ENCODE measurements at places on chromosomes 1 and 21.
A peak's percentile ranks its signal among the peaks of the same experiment; 100 is the strongest.

GRCh38 chr1:27555700-27556424, 48.1 kb downstream of the AHDC1 start:
- no peak for DNase-seq

DNA sequence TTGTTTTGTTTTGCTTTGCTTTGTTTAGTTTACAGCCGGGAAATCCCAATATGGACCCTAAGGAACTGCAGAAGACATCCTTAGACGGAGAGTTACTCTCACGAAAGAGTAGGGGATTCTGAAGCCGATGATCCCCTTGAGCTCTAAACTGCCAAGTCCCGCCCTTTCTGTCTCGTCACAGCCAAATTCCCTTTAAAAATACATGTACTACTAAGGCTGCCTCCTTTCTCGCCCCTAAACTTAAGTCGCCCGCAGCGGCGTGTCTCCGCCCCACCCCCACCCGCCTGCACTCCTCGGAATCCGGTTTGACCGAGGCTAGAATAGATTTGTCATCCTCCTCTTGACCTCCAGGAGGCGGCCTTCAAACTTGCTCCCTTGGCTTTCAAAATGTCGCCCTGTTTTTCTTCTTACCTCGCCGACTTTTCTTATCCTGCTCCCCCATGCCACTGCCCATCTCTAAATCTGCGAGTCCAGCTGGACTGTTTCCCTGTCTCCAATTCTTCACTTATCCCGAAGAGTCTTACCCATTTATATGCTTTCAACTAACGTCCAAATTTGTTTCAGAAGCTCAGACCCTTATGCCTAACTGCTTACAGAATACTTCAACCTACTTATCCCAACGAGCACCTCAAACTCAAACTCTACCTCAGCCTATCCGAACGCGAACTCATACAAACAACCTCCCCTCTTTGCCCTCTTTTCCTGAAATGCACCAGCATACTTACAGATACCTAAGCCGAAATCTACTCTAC, 10.9 kb upstream of the BOLA1 start:
- peak; percentile 87 for DNase-seq

- DNase-seq: peak; percentile 98
Measured at GRCh38 chr1:155134880-155135414, 705 bp upstream of the SLC50A1 start.

DNA sequence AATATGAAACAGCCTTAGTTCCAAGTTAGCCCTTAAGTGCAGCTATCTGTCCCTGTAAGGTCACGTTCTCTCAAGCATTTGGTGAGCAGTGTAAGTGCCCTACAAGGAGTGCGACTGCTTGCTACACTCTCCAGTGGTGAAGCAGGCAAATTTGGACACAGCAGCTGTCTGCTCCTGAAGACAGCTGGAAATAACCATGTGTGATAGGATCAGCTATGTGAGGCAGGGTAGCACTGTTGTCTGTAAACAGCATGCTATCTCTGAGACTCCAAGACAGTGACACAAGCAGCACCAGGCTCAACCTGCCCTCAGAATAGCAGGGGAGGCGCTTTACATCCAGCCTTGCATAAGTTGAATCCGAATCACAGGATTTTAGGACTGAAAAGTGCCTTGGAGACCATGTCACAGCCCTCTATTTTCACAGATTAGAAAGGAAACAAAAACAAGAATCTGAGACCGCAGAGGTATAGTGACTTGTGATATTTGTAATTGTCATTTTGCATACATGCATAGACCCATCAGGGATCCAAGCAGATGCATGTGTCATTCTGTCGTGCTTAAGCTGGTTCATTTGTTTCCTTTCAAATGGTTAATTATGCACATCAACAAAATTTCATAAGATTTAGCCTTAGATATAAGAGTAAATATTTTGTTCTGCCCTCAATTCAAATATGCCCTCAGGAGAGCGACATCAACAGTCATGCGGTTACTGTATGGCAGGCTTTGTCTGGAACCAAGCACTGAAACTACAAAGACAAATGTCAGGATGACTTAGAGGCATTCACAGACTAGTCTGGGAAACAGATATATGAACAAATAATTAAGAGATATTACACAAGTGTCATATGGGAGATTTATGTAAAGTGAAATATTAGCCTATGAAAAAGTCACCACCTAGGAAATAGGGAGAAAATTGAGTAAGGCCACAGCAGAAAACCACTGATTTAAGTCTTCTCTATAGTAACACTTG, 134.9 kb upstream of the NRIP1 start:
- no peak for DNase-seq

GRCh38 chr1:48470481-48470855, 1.5 kb downstream of the SPATA6 start:
- no peak for DNase-seq

GRCh38 chr21:18340387-18340942, 63.1 kb downstream of the TMPRSS15 start:
- DNase-seq: no peak

- DNase-seq: no peak
Measured at GRCh38 chr1:246798606-246799496, 74.6 kb downstream of the SCCPDH start.

- no peak for DNase-seq
Measured at GRCh38 chr1:38568061-38568857, 291.3 kb downstream of the RRAGC start.

DNA sequence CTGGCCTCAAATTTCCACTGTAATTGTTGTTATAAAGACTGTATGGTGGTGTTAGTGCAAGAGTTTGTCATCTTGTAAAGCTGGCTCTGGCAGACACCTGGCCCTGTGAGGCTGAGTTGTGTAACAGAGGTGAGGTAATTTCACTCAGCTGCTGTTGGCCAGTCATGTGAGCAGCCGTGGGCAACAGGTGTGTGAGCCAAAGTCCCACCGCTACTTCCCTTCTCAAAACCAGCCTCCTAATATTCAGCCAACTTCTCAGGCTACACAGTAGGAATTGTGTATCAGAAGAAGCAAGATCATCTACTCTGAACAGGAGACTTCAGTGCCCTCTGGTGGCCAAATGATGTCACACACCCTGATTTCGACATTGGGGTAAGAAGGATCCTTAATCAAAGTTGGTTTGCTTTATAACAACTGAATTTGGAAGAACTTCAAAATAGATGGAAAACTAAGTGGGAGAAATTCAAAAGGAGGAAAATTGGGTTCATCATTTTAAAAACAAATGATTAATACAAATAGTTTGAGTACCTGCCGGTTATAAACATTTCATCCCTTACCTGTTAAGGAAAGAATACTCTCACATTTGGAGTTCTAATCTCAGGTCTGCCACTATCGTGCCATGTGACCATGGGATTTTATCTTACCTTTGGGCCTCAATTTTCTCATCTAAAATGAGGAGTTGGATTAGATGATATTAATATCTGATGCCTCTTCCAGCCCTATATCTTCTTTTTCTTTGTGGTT, 2.6 kb upstream of the CREG1 start:
- DNase-seq: peak; percentile 69

DNA sequence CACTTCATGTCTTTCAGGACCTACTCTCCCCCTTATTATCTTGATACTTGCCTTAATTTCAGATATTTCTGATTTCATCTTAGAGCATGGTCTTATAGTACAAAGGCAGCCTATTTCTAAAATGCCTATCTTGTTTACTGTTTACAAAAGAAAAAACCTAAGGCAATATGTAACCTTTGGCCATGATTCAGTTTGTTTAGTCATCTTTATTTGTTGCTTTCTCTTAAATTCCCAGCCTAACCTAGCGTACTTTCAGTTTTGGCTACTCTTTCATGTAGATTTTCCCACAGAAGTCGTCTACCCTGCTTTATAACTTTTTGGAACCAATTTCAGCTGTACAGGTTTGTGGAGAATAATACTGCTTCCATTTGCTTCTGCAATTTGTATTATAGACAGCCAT, 81.8 kb downstream of the KIF1B start:
- DNase-seq: peak; percentile 51

- no peak for DNase-seq
Measured at GRCh38 chr1:236688705-236689104, 2.4 kb downstream of the ACTN2 start.

GRCh38 chr1:205505791-205506190, 1.3 kb downstream of the CDK18 start:
- no peak for DNase-seq

DNA sequence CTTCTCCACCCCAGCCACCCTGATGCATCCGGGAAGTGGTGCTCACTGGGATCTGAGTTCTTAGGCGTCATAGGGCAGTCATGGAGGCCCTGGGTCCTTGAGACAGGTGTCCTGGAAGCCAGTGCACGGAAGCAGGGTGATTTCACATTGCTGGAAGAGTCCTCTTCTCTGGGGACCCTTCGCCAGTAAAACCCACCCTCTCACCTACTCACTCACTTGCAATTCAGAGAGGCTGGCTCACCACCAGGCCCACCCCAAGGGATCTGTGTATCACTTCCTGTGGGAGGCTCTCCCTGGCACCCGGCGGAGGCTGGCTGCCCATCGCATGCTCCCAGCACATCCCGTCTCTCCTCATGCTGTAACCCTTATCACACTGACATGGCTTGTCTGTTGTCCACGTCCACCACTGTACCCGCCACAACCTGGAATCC, 40.2 kb upstream of the EPS8L3 start:
- DNase-seq: no peak

DNA sequence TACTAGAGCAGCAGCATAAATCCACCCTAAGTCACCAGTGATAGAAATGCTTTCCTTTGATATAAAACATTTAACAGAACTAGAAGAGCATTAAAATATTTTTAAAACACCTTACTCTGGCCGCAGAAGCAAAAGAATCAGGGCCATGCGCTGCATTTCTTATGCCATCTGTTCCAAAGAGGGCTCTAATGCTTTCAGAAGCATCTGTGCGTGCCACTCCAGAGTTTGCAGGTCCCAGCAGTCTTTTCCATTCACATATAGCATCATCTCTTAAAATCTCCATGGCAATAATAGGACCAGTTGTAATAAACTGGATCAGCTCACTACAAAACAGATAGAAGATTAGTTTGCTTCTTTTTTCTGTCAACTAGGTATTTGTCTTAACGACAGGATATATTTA, 69.2 kb downstream of the NME7 start:
- DNase-seq: no peak

DNA sequence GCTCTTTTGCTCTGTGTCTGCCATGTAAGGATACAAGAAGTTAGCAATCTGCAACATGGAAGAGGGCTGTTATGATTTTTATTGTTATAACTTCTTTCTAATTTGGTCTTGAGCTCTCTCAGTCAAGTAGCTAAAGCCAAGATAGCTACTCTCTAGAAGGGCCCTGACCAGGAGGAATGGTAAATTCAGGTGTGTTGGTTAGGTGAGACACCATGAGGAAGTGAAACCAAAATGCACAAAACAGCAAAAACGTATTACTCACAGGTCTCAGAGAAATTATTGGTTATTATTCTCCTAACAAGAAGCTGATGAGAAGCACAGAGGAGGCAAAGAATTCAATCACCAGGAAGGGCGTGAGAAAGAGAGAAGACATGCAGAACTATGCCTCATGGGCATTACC, 51.8 kb upstream of the INSL5 start:
- DNase-seq: no peak

- no peak for DNase-seq
Measured at GRCh38 chr1:64136296-64136695, 67.1 kb upstream of the UBE2U start.

DNA sequence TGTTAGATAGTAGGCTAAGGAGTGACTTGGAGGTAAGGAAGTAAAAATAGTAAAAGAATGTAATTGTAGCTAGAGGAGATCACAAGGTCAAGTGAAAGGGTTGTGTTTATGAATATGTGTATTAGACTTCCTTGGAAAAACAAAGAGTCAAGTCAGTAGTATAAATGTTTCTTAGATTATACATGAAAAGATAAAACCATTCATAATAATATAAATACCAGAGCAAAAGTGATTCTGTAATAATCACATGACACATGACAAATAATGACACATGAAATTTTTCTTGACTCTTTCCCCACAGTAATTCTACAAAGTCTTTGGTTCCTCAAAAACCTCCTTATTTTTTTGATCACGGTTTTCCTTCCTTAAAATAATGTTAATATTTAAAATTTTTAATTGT, 56.4 kb downstream of the IVNS1ABP start:
- no peak for DNase-seq

DNA sequence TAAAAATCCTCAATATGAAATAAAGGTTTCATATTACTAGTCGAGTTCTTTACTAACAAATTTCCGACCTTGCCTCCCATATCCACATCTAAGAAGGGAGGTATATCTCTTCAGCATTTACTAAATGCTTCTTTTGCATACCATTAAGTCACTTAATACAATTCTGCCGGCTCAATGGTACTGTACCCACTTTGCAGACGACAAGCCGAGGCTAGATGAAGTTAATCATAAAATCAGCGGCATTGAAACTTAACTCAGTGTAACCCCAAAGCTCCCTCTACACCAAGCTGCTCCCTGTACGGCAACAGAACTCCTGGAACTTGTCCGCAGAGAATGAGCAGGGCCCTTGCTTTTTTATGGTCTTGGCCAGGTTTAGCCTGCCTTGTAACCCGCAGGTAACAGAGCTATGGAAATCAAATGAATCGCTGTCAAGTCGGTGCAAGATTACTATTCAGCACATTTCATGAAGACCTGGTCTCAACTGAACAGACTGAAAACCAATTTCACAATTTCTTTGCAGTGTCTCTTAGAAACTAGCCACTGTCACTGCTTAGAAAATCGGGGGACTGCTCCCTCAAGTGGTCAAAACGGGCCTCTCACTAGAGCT, 738 bp downstream of the INTS7 start:
- peak; percentile 27 for DNase-seq

DNA sequence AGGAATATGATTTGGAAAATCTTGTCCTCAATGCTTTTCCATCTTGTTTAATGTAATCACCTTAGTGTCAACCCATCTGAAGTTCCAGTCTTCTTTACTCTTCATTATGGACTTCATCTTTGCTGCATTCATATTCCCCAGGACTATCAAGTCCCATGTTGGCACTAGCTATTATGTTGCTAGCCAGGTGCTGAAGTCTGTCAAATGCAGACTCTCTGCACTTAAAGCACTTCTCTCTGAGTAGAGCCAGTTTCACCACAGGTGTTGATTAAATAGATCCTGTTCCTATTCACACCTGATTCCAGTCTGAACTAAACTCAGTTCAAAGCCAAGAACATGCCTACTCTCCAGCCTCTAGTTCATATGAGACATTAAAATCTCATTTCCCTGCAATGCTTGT, 75.0 kb upstream of the PKN2 start:
- DNase-seq: peak; percentile 4

- DNase-seq: no peak
Measured at GRCh38 chr1:54012863-54013262, 5.1 kb downstream of the LDLRAD1 start.

DNA sequence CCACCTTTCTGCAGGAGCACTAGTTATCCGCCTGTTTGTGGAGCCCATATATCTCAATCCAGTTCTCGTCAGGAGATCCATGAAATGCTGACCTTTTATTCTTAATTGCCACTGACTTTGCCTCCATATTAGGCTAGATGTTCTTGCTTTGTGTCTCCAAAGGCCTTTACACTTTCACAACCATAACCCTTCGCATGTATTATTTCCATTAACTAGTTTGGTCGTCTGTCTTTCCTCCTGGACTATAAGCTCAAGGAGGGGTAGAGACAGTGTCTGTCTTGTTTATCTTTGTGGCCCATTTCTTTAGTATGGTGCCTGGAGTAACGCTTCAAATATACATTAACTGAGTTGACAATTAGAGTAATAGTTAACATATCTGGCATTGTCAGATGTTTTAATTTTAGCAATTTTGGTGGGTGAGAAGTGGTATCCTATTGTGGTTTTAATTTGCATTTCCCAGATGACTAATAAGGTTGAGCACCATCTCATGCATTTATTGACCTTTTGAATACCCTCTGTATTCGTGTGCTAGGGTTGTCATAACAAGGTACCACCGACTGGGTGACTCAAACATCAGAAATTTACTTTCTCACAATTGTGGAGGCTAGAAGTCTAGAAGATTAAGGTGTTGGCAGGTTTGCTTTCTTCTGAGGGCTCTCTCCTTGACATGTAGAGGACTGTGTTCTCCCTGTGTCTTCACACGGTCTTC, 21.7 kb upstream of the IL12RB2 start:
- no peak for DNase-seq
